Hippocampal formation (tissue), 2 donors: ENCODE measurements at places on chromosomes 5 and 9.

DNA sequence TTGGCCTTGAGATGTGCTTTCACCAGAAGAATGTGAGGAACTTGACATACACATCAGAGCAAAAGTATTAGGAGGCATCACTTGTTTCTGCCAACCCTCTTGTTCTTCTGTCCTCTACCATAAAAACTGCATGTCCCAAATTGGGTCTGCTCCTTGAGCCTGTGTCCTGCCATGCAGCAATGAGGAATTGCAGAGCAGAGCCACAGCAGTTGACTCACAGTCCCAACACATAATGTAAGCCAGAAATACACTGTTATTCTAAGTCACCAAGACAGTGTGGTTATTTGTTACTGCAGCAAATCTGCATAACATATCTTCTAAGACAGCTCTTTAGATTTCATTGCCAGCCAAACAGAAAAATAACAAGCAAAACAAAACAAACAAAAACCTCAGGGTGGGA lies 598.2 kb downstream of the PRELID2 start:
- no peak for DNase-seq

DNA sequence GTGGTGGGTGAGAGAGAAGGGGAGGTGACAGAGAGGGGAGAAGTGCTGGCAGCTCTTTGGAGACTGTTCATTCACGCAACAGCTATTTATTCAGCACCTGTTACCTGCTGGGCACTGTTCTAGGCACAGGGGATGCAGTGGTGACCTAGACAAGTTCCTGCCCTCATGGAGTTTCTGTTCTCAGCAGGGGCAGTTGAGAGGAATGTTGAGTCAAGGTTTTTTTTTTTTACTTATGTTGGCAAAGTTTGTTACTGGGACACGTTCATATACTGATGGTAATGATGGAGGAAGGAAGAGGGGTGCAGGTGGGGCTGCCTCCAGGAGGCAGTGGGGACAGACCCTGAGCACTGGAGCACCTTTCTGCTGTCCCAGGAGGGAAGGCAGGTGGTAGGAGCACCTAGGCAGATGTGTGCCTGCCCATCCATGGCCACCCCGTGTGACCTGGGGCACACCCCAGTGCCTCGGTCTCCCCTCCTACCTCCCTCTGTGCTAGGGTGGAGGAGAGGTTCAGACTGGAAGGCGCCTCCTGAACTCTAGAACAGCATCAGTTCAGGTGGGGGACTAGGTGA lies 49.4 kb upstream of the SLC25A51 start:
- DNase-seq = no peak

DNA sequence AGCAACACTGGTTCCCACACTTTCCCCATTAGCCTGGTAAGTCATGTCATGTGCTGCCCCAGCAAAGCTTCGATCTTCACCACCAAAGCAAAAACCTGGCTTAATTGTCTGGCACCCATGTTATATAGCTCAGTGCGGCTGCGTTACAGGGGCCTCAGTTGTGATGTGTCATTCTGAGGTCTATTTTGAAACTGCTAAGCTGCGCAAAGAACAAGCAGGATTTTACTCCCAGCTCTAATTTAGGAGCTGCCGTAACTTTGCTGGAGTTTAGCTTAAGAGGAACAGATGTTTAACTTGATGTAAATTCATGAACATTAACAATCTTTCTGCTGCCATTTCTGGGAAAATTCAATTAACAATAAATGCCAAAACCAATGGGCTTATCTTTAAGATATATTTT lies 274.1 kb downstream of the HSPA4 start:
- no peak for DNase-seq

- peak; percentile 71 for DNase-seq
These were observed at the start of gene MGAT4B for GRCh38 chr5:179806250-179807048. MGAT4B (minus strand) TSS chr5:179806866; CDS start chr5:179806583, 283 bp downstream.

GRCh38 chr5:56463944-56464571 lies 230.9 kb upstream of the ANKRD55 start:
- no peak for DNase-seq

DNA sequence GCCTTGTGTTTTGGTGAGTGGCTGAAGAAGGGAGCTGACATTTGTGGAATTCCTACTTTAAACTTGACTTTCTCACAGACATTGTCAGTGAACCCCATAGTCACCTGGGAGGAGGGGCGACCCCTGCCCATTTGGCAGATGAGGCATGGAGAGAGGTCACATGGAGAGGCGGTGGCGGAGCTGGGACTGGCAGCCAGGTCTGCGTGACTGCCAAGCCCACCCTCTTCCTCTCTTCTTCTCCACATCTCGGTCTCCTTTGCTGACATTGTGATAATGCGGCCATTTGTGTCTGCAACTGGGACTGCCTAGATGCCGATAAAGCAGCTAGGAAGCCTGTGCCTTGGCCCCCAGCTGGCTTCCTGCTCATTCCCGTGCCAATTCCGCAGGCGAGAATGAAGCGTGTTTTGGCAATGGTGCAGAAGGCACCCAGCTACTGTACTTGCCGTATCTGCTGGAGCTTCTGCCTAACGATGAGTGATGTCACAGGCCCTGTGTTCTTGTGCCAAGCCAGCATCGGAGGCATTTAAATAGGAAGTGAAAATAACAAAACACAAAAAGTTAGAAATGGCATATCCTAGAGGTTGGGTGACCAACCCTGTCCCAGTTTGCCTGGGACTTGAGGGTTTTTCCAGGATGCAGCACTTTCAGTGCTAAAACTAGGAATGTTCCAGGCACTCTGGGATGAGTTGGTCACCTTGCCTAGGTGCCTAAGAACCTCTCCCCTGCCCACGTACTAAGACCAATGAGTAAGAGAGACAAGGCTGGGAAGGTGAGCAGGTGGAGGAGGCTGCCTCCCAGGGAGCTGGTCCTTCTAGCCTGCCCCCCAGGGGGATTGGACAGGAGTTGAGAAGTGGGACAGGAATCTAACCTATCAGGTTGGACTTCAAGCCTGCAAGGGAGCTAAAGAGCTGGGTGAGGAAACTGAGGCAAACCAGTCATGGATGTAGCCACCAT lies 23.6 kb downstream of the OLFML2A start:
- no peak for DNase-seq

DNA sequence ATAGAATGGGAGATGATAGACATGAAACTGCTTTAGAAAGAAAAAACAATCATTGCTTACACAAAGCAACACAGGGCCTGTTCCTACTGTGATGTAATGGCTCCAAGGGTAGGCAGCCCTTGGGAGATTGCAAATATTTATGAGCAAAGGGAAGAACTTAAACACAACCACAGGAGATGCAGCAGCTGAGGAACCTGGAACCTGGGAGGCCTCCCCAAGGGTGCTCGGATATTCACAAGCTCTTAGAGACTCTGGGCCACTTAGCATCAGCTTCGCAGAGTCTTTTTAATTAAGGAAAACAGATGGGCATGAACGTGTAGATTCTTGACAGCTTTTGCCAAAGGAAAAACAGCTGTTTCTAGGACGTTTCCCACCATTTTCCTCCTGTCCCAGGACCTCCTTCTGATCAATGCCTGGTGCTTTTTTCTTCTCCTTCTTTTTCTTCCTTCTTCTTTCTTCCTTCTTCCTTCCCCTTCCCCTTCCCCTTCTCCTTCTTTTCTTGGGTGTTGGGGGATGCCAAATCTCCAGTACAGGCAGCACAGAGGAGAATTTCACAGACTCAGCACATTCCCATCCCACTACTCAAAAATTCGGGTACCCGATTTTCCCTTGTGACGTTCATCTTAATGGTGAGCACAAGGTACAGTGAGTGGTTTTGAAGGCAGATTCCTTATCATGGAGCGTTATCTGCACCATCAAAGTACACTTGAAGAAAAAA lies 28.1 kb upstream of the TCF7 start:
- DNase-seq = no peak

GRCh38 chr9:4799033-4799430 lies 6.3 kb downstream of the RCL1 start:
- DNase-seq = no peak

GRCh38 chr9:91207397-91207728 lies 154.4 kb downstream of the AUH start:
- no peak for DNase-seq

GRCh38 chr5:83059341-83059740 lies 17.9 kb downstream of the TMEM167A start:
- no peak for DNase-seq

DNA sequence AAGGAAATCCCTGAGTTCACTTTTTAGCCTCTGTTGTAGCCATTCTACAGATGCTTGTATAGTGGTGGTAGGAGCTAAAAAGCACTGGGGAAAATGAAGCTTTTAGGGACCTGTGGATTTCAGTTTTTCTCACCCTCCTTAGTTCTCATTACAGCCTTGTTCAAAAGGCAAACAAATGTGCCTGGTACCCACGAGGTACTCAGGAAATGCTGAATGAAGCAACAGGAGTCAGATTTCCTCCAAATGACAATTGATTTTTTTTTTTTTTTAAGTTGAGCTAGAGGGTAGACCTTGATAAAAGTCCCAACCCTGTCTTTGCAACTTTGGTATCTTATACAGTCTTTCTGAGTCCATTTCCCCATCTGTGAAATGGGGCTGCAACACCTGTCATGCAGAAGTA lies 21.3 kb upstream of the TMOD1 start:
- no peak for DNase-seq

- no peak for DNase-seq
These were observed 1.0 kb upstream of the EFNA5 start for GRCh38 chr5:107671742-107672210.

- peak; percentile 80 for DNase-seq
These were observed at the start of gene GLIPR2 for GRCh38 chr9:36136272-36136893. GLIPR2 (plus strand) TSS chr9:36136733; CDS start chr9:36136779, 46 bp downstream.

- no peak for DNase-seq
These were observed 59.0 kb downstream of the USP20 start for GRCh38 chr9:129894120-129894823.

GRCh38 chr5:111144352-111144930 lies 52.3 kb downstream of the WDR36 start:
- no peak for DNase-seq

DNA sequence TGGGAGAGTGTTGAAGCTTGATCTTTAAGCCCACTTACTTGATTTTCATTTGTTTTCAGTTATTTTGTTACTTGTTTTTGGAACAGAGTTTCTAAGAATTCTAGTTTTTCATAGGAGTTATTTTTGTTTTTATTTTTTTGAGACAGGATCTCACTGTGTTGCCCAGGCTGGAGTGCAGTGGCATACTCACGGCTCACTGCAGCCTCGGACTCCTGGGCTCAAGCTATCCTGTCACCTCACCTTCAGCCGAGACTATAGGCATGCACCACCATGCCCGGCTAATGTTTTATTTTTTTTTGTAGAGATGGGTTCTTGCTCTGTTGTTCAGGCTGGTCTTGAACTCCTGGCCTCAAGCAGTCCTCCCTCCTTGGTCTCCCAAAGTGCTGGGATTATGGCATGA lies 6.3 kb downstream of the ERBIN start:
- no peak for DNase-seq

DNA sequence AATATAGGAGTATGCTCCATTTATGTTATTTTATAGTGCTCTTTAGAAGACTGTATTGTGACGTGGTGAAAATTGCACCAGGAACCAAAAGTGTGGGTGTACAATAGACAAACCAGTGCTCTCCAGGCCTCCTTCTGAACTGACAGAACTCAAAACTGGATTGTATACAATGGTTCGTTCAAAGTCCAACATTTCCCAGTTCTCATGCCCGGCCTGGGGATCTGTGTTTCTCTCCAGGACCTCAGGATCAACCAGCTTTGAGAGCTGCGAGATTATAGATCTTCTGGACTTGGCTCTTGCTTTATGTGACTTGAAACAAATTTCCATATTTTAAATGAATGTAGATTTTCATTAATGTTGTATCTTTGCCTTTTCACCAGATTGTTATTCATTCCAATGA lies 60.8 kb upstream of the CER1 start:
- DNase-seq = no peak

DNA sequence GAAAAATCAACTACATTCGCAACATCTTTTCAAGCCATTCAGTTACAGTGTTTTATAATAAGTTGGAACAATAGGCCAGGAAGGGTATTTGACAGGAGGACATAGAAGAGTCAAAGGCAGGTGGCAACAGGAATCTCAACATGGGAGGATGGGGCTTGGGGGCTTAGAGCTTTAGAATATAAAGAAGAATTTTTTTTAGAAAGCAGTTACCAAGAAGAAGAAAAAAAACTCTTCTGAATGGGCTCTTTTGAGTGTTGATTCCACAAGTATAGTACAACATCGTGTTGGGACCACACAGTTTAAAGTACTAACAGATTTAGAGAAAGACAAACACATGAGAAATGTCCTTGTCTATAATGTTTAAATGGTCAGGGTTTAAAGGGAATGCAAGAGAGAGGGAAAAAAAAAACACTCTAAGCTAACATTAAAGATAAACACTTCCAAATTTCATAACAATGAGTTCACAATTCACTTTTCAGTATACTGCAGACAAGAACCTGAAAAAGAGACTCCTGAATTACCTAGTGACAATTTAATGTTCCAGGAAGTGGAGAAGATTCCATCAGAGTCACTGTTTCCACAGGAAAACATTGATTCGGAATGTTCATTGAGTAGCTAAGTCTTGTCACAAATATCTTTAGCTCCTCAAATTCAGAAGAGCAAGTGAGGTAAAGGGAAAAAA lies 282.3 kb downstream of the DEPDC1B start:
- DNase-seq = no peak

DNA sequence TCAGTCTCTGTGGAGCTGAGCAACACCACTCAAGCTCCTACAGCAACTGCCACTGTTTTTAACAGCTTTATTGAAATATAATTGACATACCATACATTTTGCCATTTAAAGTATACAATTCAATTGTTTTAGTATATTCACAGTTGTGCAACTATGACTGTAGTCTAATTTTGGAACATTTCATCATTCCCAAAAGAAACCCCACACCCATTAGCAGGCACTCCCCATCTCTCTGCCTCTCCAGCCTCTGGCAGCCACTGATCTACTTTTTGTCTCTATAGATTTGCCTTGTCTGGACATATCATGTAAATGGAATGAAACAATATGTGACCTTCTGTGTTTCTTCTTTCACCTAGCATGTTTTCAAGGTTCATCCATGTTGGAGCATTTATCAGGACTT lies 43.5 kb downstream of the RUSC2 start:
- DNase-seq = no peak

- DNase-seq = no peak
These were observed 3.2 kb downstream of the TOR4A start for GRCh38 chr9:137280474-137281344.

DNA sequence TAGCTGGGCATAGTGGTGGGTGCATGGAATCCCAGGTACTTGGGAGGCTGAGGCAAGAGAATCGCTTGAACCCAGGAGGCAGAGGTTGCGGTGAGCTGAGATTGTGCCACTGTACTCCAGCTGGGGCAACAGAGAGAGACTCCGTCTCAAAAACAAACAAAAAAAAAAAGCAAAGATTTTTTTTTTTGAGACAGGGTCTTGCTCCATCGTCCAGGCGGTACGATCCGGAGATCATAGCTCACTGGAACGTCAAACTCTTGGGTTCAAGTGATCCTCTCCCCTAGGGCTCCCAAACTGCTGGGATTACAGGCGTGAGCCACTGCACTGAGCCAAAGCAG lies 37.6 kb downstream of the ABCA1 start:
- no peak for DNase-seq

GRCh38 chr9:136882109-136882946 lies 4.0 kb upstream of the TRAF2 start:
- DNase-seq = no peak

DNA sequence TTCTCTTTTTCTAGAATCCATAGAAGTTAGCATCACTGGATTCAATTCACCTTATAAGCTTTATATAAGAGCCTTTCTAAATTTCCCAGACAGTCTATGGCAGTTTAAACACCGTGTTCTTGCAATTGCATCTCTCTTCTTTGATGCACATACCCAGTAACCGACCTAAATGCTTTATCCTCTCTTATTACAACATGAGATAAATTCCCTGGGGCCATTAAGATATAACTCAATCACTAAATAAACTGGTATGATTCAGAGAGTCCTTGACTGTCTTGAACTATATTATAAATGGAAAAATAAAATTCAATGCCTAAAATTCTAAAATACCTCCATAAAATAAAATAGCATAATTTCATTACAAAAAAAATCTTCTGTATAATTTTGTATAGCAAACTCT lies 98.1 kb downstream of the DIRAS2 start:
- no peak for DNase-seq
